ENCODE measurements at places on chromosomes 16 and 17. TPM values are rescaled to one million over a fixed set of nuclear protein-coding genes. Genes with fewer than 3 reads are reported as not detected.
A peak's percentile ranks its signal among the peaks of the same experiment; 100 is the strongest.

DNA sequence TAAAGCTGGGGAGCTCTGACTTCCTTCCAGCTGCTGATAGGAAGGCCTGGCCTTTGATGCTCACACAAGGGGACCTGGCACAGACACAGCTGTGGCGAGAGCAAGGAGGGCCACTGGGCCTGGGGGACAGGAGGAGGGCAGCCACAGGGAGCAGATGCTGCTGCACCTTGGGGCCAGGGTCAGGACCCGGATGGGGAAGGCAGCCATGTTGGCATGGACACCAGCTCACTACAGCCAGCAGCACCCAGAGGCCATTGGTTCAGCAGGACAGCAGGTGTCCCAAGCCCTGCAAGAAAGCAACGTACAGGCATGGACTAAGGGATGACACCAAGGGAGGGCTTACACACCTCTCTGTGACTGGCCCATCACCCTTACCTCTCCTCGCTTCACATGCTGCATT lies 8.0 kb upstream of the RNF112 start:
- no peak for DNase-seq

GRCh38 chr17:8835106-8835505 lies 32.4 kb downstream of the PIK3R6 start:
- no peak for DNase-seq

DNA sequence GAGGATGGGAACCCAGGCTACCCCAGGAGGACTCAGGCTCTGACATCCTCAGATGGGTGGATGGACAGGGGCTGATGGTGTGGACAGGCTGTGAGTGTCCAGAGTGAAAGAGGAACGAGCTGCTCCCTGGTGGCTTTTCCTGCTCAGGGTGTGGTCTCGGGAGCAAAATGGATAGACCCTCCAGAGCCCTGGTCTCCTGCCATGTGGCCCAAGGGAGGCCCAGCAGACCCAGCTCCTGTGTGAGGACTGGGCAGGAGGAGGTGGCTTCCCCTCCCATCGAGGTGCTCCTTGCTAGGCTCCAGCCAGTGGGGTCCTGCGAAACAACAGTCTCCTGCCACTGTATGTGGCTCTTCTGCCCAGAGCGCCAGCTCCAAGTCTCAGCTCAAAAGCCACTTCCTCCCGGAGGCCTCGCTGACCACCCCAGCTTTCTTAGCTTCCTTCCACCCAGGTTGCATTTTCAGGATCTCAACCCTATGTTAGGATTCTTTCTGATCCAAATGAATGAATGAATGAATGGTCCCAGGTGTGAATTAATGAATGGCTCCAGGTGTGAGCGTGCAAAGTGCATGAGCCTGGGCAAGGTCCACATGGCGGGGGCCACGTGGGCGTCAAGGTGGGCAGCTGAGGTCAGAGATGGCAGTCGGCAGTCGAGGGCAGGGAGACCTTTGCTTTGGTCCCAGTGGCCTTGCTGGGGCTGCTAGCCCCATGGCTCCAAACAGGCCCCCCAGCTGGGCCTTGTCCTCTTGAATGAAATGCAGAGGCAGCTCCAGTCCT lies 120.3 kb upstream of the CIBAR2 start:
- DNase-seq, result no peak

DNA sequence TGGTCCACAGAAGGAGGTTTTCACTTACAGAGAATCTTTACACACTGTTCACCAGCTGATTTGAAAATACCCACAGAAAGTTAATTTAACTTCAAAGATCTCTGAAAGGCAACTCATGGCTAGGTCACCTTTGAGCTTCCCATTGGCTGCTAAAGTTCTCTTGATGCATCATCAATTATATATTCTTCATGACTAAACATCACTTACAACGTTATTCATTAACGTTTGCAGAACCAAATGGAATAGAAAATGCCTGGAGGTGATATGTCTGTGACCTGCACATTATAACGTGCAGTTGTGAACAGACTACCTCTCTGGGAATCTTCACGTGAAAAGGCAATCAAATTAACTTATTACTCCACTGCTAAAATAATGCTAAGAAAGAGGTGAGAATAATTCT lies 238.5 kb downstream of the ZFHX3 start:
- no peak for DNase-seq

DNA sequence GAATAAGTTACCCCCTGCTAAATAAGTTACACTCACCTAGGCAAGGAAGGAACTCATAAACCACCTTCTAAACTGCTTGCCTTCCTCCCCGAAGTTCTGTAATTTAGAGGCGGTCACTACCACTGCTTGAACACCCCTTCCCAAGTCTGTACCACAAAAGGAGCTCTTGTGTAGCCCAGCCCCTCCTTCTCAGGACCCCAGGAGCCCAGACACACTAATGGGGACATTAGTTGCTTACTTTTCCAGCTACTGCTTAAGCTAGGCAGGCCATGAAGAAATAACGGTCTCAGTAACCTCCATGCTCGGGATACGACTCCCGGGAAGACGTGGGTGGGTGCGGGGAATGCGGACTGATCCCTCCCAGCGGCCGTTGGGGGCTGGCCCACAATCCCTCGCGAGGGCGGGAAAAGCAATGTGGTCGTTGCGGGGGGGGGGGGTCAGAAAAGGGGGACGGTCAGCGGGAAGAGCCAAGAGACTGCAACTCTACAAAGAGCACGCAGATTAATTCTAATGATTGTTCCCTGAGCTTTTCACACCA lies at the start of gene TEX14:
Gene TEX14, minus strand, starts transcription at position 345 of the 538 bp plus-strand sequence. CDS start 40,044 bp downstream, outside the sequence.
- no peak for DNase-seq

DNA sequence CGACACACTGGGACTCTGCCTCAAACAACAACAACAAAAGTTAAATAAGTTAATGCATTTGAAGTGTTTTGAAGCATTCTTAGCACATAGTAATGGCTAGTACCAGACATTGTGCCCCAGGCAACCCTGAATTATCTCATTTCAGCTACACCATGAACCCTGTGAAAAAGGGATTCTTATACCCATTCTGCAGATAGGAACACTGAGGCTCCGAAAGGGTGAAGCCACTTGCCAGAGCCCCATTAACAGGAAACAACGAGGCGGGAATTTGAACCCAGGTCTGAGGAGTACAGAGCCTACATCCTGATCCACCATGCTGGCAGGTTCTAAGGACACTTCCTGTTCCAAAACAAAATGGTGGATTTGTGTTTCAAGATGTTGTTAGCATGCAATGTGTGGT lies 9.2 kb downstream of the GPR139 start:
- DNase-seq, result no peak

Gene KRT9
- not detected for polyA plus RNA-seq

- DNase-seq, result no peak
Measured at GRCh38 chr17:8018436-8018835, 16.0 kb downstream of the GUCY2D start.

- DNase-seq, result no peak
Measured at GRCh38 chr16:69555437-69555836, 10.3 kb upstream of the NFAT5 start.

DNA sequence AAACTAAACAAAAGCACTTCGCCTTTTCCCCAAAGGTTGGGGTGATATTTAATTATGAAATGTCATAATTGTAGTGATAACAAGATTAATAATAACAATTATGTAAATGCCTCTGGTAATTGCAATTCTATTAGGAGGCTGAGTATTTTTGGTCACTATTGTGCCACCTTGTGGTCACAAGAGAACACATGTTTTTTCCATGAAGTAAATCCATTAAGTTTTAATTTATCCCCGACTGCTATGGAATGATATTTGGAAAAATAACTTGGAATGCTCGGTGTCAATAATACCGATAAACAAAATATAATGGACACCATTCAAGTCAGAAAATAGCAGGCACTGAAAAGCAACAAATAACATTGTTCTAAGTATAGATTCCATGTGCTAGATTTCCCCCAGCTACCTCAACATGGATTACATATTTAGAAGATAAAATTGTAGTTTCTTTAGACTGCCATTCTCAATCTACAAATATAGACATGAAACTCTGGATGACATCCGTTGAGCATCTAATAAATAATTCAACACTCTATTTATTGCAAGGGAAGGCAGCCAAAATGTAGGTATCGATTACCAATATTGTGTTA lies 25.0 kb upstream of the KCNJ2 start:
- DNase-seq, result peak; percentile 37

Gene CYGB
- polyA plus RNA-seq, result 13.2 TPM

Gene CMTM3
- 12.8 TPM for polyA plus RNA-seq

Gene ATP2A1
- polyA plus RNA-seq, result 4.2 TPM

Gene PIK3R5
- polyA plus RNA-seq, result 2.2 TPM

Gene NPB
- polyA plus RNA-seq, result 1.8 TPM

Gene HNF1B
- polyA plus RNA-seq, result 18.1 TPM

Gene KRT17
- 1.8 TPM for polyA plus RNA-seq

- DNase-seq, result no peak
Measured at GRCh38 chr17:42678951-42679491, 2.2 kb upstream of the PLEKHH3 start.

GRCh38 chr16:78325468-78326352 lies 226.3 kb downstream of the WWOX start:
- DNase-seq, result no peak

Gene NACA2
- polyA plus RNA-seq, result not detected

DNA sequence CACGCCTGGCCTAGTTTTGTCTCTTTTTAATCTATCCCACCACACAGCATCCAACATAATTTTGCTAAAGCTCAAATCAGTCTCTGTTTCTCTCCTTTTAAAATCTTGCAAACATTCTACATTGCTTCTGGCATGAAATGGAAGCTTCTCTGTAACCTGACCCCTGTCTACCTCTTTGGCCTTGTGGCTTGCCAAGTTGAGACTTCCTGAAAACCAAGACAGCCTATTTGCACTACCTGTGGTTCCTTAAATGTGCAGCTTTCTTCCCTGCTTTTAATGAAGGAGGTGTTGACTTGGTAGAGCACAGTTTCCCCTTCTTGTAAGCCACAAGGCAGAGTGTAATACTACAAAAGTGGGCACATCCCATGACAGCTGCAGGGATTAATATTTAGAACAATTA lies 6.0 kb upstream of the CCL3 start:
- no peak for DNase-seq

DNA sequence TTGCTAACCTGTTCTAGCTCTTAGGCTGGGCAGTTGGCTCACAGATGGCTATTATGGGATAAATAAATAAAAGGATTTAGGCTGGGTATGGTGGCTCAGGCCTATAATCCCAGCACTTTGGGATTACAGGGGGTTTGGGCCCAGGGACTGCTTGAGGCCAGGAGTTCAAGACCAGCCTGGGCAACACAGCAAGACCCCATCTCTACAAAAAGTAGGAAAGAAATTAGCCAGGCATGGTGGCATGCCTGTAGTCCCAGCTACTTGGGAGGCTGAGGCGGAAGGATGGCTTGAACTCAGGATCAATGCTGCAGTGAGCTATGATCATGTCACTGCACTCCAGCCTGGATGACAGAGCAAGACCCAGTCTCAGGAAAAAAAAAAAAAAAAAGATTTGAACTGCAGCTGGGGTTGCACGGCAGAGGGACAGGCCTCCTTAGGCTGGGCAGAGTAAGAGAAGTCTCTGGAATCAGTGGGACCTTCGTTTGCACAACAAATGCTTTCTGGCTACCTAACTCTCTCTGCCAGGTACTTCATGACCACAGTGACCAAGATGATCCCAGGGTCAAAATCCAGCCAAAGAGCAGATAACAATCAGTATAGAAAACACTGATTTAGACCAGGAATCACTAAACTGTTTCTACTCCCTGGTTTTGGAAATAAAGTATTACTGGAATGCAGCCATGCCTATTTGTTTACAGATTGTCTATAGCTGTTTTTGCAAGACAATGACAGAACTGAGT lies 6.8 kb downstream of the RUSF1 start:
- no peak for DNase-seq

Measured in small intestine (tissue), 16 donors.